ENCODE measurements at places on chromosomes 5 and 9.

GRCh38 chr5:77669677-77670076 is 31.2 kb upstream of the OTP start:
- DNase-seq: no peak

DNA sequence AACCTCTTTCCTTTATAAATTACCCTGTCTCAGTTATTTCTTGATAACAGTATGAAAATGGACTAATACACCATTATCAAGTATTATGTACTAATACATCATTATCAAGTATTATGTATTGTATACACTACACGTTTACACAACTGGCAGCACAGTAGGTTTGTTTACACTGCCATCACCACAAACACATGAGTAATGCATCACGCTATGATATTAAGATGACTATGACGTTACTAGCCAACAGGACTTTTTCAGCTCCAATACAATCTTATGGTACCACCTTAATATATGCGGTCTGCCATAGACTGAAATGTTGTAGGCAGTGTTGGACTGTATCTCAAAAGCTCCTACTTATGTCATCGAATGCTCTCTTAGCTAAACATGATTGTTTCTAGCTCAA is 28.2 kb downstream of the PRELID2 start:
- no peak for DNase-seq

DNA sequence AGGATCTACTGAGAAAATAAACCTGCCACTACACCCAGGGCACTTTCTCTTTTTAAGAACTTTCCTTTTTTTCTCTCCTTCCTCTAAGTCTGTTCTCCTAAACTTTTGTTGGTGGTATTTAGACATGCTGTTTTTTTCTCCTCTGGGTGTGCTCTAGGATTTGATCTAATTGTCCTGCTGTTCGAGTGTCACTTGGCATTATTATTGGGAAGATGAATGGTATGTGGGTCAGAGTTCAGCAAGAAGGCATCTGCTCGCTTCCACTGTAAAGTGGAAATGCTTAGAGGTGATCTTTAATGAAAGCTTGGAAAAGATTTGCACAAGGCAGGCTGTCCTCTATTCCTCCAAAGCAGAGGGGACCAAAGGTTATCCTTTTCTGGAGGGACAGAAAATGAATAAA is 1.3 kb upstream of the PLPPR1 start:
- DNase-seq: no peak

DNA sequence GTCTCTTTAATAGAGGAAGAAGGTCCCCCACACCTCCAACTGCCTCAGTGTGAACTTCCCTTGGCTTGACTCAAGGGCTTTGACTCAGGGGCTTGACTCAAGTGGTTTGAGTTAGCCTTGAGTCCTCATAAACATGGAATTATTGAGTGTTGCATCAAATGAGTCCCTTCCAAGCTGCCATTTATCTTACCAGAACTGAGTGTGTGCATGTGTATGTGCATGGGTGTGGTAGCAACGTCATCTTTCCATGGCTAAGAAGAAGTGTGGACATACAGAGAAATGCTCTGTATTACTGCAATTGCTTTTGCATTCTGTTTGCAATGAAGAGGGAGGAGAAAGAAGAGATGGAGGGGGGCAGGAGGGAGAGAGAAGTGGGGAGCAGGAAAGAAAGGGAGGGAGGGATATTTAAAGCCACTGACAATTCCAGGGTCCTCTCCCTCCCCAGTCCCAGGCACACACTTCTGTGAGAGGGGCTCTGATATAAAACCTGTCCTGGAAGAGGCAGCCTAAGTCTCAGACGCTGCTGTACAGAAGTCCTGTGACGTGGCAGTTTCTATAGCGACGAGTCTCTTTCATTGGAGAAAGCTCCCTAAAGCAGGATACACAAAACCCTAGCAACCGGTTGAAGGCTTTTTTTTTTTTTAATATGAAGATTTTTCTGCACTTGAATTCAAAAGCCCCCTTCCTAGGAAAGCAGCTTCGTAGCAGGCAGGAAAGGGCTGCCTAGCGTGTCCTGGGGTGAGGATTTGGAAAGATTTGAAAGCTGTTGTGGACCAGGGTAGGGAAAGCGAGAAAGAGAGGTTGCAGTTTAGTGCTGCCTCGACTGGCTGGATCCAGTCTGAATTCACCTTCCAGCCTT is 93.3 kb upstream of the MAP1B start:
- DNase-seq: no peak

DNA sequence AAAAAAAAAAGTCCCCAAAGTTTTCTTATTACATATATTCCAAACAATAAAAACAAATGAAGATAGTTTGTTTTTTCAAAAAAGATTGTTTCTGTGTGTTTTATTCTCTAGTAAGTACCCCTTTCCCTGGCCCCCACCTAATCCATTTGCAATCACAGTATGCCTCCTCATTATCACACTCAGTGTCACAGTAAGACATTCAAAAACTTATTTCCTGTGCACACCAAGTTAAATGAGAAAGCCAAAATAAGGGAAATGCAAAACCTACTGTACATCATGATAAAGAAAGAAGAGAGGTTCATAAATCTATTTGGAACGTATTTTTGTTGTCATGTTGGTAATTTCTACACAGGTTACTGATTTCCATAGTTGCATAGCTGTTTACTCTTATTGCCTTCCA is 62.3 kb downstream of the ST8SIA4 start:
- DNase-seq: no peak

DNA sequence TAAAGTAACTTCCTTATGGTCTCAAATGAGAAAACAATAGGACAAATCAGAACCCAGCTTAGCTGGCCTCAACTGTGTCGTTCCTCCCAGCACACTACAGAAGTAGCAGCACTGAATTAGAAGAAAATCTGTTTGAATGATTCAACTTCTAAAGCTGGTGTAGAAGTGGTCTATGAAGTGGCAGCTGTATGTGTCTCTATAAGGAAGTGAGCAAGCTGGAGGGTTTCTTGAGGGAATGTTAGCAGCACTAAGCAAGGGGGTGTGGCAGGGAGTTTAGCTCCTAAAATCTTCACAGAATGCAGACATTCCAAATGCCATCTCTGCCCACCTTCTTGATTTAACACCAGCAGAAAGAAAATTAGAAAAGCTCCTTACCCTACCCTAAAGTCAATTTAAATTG is 4.1 kb downstream of the KLF9 start:
- DNase-seq: no peak

GRCh38 chr9:76405868-76406267 is 11.6 kb upstream of the RFK start:
- no peak for DNase-seq

DNA sequence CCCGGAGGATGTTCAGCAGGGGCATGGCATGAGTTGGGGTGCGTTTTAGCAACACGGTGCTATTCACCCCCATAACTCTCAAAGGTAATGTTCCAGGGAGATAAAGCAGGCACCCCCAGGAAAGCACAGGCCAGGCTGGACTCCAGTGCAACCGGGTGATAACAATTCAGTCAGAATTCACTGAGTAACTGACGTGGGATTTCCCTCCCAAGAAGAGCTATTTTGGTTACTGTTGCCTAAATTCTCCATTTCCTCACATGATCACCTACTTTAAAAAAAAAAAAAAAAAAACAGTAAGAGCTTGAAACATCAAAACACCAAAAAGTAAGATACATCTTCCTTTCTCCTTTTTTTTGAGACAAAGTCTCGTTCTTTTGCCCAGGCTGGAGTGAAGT is 137.6 kb upstream of the WWC1 start:
- DNase-seq: no peak
